ENCODE measurements at places on chromosomes 6 and 20. TPM values are rescaled to one million over a fixed set of nuclear protein-coding genes. Genes with fewer than 3 reads are reported as not detected.

DNA sequence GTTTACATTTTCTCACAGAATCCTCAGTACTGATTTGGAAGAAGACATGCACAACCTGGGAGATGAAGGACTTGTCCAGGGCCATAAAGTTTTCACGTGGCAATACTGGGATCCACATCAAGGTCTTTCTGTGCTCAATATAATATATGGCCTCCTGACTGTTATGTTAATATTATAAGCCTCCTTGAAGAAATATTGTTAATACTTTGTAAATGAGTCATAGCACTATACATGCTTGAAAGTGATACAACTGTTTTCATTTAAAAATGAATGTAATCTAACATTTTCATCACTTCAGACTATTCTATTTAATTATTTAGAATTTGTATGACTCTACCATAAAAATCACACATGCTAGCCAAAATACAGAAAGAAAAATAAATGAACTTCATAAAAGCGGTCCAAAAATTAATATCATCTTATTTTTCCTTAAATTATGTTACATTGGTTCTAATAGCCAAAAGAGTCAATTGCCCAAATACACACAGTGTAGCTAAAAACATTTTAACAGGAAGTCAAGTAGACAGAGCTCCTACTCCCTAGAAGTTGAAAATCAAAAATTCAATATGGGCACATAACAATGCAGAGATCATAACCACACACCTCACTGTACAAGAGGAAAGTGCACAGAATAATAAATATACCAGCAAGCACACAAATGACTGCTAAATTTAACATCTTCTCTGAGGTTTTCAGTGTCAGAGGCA, 188.0 kb upstream of the HDDC2 start:
- no peak overlapping the region for H3K27ac ChIP-seq
- DNase-seq, result no peak
- no peak overlapping the region for H3K4me3 ChIP-seq

GRCh38 chr20:41960166-41960565, 342.0 kb upstream of the CHD6 start:
- no peaks in the 10 kb centered on the region for H3K36me3 ChIP-seq
- no peaks in the 10 kb centered on the region for H3K4me1 ChIP-seq
- no peak overlapping the region for H3K4me3 ChIP-seq
- no peak overlapping the region for H3K27ac ChIP-seq
- no peaks in the 10 kb centered on the region for H3K27me3 ChIP-seq

DNA sequence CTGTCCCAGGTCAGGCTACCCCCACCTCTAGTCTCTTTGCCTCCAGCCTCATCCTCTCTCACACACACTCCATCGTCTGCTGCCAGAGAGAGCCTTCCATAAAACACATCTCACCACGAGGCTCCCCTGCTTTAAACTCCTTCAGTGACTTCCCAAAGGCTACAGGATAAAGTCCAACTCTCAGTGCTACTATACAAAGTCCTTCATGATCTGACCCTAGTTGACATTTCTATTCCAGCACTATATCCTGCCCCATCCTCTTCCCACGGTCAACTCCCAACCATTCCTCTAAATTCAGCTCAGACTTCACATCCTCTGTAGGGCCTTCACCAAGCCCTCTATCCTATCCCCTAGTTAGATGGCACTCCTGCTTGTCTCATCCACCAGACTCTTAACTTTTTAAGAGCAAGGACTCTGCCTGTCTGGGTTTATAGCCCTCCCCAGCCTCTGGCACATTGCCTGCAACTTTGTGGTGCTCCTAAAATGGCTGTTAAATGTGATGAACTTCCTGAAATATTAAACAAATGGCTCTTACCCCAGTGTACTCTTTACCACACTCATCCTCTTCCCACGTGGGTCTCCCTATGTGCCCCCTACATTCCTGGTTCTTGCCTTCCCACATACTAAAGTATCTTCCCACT, 36.1 kb downstream of the KIF16B start:
- no peaks in the 10 kb centered on the region for H3K27me3 ChIP-seq
- no peak for DNase-seq
- no peak overlapping the region for H3K27ac ChIP-seq

- DNase-seq, result no peak
- H3K4me3 ChIP-seq, result no peak overlapping the region
- H3K27me3 ChIP-seq, result peaks cover 26% of the 10 kb centered on the region
- no peaks in the 10 kb centered on the region for H3K36me3 ChIP-seq
- no peaks in the 10 kb centered on the region for H3K4me1 ChIP-seq
Observed at GRCh38 chr6:24100024-24100769, 25.8 kb upstream of the NRSN1 start.

PHACTR1 gene
- total RNA-seq, result 0.05 TPM

MUCL3 gene
- 0.09 TPM for total RNA-seq

SEMG1 gene
- total RNA-seq, result not detected
